GM23248 (cell line): ENCODE measurements at places on chromosomes 16 and 17. TPM values are rescaled to one million over a fixed set of nuclear protein-coding genes. Genes with fewer than 3 reads are reported as not detected.
A peak's percentile ranks its signal among the peaks of the same experiment; 100 is the strongest.

Gene NPIPB4
- 2.8 and 14.6 TPM in 2 replicates for total RNA-seq

Gene PDP2
- total RNA-seq = 3.9 and 38.2 TPM in 2 replicates

Gene CORO7
- 13.2 and 27.7 TPM in 2 replicates for total RNA-seq

Gene LIMD2
- total RNA-seq = 9.1 and 14.0 TPM in 2 replicates

Gene IRF8
- not detected in 2 replicates for total RNA-seq

Gene GLTPD2
- total RNA-seq = 2.2 TPM in 1 of 2 replicates, not detected in the other

DNA sequence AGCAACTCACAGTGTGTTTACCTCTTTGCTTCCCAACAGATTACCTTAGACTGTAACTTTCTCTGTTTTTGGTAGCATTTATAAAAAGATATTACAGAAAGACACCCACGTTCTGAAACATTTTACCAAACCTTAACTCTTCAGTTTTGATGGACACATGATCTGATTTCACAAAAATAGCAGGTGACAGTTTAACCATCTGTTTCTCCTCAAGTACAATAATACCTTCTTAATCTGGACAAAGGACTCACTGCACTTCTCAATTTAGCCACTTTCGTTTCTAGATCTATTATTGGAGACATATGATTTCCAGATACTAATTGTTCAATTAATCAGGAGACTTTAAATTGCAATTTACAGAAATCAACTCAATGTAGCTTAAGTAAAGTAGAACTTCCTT is 703.8 kb upstream of the KIF2B start:
- DNase-seq = no peak

DNA sequence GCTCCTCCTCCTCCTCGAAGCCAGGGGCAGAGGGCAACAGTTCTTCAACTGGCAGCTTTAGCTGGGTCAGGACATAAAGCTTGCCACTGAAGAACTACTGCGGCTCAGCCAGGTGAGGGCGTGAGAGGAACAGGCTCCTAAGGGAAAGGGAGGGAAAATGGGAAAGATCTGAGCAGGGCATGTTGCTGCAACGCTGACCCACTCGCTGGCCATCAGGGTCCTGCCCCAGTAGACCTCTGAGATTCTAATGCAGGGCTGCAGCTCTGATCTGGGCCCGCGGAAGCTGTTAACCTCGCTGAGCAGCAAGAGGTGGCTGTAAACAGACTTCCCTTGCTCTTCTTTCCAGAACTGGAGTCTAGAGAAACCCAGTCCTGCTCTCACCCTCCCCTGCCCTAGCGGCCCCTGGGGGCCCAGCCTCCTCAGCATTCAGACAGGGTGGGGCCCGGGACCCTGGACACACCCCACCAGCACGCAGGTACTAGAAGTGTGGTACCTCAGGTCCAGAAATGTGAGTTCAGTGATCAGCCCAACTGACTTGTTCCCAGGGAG is 3.8 kb upstream of the TLCD2 start:
- DNase-seq = peak; percentile 48
